ENCODE measurements at places on chromosomes 7 and 10. TPM values are rescaled to one million over a fixed set of nuclear protein-coding genes. Genes with fewer than 3 reads are reported as not detected.
A peak's percentile ranks its signal among the peaks of the same experiment; 100 is the strongest.

GRCh38 chr10:9759596-9759995, 1258.1 kb upstream of the CELF2 start:
- DNase-seq: no peak

DNA sequence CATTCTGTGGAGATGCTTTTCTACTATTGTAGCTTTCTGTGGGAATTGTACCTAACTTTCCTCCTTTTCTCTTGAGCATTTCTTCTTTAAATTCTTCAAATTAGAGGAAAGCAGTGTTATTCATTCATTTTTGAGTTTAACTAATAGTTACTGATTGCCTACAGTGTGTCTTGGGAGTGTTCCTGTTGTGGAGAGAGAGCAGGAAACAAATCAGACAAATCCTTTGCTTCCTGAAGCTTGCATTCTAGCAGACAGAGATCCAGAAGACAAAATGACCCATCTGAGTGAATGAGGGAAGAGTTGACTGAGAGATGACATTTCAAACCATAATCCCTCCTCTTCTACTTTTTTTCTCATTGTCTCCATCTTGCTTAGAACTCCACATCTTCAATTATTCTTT, 170.4 kb downstream of the SUGCT start:
- peak; percentile 61 for DNase-seq

- DNase-seq: no peak
Observed at GRCh38 chr7:27030393-27031050, 65.3 kb downstream of the HOXA1 start.

GRCh38 chr10:116465546-116465945, 37.9 kb downstream of the PNLIPRP3 start:
- no peak for DNase-seq

- no peak for DNase-seq
Observed at GRCh38 chr7:104986628-104987259, 27.3 kb upstream of the KMT2E start.

- no peak for DNase-seq
Observed at GRCh38 chr7:73507556-73507955, 14.5 kb downstream of the BAZ1B start.

The VOPP1 gene
- total RNA-seq: 118 TPM

The FOXP2 gene
- total RNA-seq: 0.14 TPM

The ANKRD7 gene
- total RNA-seq: 1.2 TPM

DNA sequence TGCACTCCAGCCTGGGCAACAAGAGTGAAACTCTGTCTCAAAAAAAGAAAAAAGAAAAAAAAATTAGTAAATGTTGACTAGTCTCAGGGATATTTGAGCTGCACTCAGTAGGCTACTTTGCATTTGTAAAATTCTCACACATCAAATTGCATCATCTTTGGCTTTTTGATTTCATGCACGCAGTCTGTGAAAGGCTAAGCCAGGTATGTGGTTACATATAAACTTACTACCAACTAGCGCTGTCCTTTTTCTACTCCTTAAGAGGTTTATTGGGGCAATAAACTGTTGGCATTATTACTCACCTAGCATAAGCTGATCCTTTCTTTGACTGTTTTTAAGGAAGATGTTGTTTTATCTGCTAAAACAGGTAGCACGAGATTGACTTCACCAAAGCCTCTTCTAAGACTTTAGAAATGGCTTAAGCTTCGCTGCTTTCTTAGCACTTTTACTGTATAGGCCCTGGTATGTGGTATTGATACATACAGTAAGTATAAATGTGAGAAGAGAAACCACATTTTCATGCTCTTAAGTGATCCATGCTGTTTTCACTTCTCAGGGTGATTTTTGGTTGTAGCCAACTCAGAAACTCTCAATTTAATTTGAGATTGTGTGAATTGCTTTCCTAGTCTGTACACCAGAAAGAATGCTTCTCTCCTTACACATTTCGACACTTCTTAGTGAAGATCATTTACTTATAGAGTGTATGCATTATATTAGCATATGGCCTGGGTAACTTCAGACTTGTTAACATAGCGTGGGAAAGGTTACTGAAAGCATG, 323.9 kb downstream of the AUTS2 start:
- no peak for DNase-seq

DNA sequence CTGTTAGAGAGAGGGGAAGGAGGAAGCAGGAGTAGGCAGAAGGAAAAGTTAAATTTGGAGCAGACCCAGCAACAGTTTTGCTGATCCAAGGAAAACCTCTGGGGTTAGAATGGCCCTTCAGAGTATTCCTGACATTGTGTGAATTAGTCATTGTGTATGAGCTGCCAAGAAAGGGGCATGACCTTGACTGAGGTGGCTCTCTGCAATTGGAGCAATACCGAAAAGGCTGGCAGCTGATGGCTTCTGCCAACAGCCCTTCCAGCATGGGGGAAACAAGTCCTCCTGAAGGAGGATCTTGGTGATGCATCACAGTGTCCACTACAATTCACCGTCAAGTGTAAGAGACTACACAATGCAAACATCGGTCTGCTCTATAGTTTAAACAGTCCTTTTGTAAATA, 20.6 kb upstream of the WASL start:
- no peak for DNase-seq

DNA sequence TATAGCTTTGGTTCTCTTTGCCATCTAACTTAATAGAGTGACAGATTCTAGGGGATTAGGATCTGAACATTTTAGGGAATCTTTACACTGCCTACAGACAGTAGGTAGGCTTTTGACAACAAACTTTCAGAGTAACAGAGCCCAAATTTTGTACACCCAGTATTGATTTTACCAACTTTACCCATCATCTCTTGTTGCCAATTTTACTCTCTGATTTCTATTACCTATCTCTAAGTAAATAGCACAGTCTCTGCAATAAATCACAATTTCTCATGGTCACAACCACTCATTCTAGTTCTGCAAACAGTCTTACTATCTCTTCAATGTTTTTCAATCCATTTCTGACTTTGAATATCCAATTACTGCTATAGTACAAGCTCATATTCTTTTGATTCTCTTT, 1097.6 kb upstream of the PHF14 start:
- DNase-seq: no peak

DNA sequence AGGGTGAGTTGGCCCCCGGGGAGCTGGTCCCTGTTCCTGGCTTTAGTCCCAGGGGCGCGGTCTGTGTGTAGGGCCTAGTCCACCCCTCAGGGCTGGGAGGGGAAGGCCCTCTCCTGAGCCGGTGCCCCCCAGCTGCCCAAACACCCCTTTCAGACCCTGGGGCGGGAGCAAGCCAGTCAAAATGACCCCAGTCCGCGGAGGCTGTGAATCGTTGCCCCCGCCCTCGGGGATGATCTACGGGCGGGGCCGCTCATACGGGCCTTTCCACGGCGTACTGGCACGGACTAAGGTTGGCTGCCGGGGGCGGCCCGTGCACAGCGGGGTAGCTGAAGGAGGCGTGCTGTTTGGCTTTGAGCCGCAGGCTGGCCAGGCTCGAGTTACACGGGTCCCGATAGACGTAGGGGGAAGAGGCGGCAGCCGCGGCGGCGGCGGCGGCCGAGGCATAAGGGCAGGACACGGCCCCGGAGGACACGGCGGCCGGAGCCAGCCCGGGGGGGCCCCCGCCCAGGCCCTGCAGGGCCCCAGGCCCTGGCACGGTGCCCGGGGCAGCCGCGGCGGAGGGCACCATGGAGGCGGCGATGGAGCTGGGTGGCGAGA, 4.3 kb downstream of the ELOVL3 start:
- DNase-seq: no peak

The MRLN gene
- not detected for total RNA-seq

DNA sequence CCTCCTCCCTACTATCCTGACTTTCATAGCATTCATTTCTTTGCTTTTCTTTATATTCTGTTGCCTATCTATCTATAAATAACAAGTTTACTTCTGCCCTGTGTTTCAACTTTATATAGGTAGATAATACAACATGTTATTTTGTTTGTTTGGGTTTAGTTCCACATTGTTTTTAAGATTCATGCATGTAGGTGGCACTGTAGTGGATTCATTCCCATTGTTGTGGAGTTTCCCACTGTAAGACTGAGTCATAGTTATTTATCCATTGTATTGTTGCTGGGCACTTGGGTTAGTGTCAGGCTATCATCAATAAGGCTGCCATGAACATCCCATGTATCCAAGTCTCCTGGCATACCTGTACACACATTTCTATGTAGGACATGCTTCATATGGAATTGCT, 127.7 kb downstream of the ARHGAP22 start:
- DNase-seq: no peak

The PODXL gene
- total RNA-seq: 160 TPM

The ASAH2 gene
- 0.29 TPM for total RNA-seq

The EVX1 gene
- not detected for total RNA-seq

DNA sequence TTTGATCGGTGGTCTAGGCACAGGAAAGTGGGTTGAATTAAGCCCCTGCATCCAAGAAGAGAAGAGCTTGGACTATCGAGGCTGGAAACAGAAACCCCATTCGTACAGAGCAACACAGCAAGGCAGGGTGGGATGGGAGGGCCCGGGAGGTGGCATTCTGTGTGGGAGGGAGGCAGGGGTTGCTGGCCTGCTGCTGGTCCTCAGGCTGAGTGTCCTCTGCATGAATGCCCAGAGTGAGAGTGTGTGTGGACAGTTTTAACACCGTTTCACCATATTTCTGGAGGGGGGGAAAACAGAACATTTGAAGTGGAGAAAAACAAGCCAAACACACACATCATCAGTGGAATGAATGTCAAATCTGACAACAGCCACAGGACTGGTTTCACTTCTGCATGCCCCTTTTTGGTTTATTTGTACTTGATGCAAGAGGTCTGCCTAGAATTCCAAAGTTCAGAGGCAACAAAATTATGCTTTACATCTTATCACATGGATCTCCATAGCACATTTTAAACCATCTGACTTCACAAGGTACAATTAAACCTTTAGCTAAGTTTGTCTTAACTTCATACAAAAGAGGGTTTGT, 11.1 kb upstream of the ENO4 start:
- no peak for DNase-seq

The LRRC61 gene
- 63.4 TPM for total RNA-seq

DNA sequence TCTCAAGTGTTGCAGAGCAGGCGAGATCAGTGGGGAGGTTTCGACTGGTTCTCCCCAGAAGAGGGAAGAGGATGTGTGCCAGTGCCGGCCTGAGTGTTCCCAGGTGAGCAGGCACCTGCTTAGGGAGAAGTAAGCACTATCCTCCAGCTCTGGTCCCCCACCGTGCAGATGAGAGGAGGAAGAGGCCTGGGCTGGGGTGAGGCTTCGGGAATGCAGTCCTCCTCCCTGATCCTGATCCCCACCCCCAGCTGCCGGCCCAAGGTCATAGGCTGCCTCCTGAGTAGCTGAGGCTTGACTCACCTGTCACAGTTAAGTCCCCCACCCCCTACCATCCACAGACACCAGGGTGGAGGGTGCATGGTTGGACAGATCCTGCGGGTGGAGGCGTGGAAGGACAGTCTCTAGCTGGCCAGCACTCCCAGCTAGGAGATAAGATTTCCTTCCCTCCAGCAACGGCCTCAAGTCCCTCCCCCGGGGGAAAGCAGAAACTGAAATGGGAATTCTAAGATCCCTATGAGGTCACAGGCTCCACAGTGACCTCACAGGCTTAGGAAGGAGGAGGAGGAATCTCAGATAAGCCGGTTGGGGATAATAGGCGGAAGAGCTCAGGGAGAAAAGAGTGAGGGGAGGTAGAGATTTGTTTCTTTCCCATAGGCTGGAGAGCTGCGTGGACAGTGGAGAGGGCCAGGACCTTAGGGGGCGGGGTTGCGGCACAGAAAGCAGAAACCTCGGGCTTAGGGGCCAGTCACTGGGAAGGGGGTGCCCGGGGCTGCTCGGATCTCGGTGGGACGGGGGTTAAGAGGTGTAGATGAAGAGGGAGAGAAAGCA, 1.0 kb downstream of the LRCH4 start:
- DNase-seq: no peak

The FAM25A gene
- not detected for total RNA-seq

The TNS3 gene
- total RNA-seq: 41.2 TPM

DNA sequence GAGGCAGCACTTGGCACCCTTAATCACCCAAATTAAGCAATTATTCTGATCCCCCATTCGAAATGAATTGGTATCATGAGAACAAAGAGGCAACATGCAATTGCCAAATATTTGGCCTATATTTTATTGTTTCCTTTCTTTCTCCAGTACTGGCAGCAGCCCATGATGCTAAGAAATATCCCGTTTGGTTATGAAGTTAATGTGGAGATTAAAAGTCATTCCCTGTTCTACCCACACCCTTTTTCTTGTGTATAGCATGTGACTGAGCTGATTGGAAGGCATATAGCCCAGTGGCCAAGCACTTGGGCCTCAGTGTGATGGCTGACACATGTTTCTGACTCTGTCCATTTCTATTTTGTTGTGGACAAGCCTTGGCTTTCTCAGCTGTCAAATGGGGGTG, 692.3 kb upstream of the GALNT17 start:
- no peak for DNase-seq

- no peak for DNase-seq
Observed at GRCh38 chr7:135283959-135284638, 50.5 kb downstream of the STRA8 start.

- no peak for DNase-seq
Observed at GRCh38 chr7:45922810-45923209, 1.7 kb upstream of the IGFBP3 start.

DNA sequence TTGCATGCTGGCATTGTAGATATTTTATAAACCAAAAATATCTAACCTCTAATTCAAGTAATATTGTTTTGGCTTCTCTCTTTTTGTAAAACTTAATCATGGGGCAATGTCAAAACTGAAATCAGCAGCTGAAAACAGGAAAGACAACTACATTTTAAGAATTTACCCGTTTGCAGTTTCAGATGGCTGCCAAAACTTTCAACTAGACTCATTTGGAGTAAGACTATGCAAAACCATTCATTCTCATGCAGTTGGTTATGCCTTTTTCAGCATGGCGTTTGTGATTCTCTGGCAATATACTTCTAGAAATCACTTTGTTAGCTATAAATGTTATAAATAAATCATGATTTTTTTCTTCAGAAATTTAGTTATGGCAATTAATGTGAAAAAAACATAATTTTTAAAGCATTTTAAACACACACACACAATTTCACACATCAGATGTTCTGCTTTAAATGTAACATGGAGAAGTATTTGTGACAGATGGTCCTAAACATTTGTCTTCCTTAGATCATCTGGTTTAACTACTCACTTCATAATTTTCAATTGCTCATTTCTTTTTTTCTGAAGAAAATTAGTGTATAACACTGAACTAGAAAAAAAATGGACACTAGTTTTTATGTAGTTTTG, 116.4 kb downstream of the ITGB8 start:
- no peak for DNase-seq

The CTAGE15 gene
- total RNA-seq: not detected

- no peak for DNase-seq
Observed at GRCh38 chr7:52911795-52912194, 123.6 kb upstream of the POM121L12 start.

DNA sequence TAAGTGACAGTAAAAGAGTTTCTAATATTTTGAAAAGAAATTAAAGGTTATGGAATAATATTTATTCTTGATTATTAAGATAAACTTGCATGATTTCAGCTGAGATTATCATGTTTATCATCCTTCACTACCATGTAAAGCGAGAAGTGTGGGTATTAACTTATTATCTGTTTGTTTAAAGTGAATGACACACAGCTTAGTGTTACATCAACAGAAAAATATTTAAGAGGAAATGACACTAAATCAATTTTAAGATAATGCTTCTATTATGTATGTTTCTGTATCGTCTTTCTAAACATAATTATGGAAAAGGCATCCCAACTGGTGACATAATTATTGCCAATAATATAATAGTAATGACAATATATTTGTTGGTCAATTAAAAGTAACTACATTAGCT, 213.1 kb downstream of the PCDH15 start:
- DNase-seq: no peak

- no peak for DNase-seq
Observed at GRCh38 chr10:96667401-96667800, 52.9 kb downstream of the PIK3AP1 start.
